ENCODE measurements at places on chromosomes 7 and 10. TPM values are rescaled to one million over a fixed set of nuclear protein-coding genes. Genes with fewer than 3 reads are reported as not detected.
A peak's percentile ranks its signal among the peaks of the same experiment; 100 is the strongest.

- no peak for DNase-seq
These were observed 222.4 kb downstream of the SORCS1 start for GRCh38 chr10:106942035-106942662.

- DNase-seq = no peak
These were observed 15.7 kb downstream of the SLC35B4 start for GRCh38 chr7:134300988-134301387.

- no peak for DNase-seq
These were observed 527.0 kb downstream of the NEBL start for GRCh38 chr10:20369863-20370736.

DNA sequence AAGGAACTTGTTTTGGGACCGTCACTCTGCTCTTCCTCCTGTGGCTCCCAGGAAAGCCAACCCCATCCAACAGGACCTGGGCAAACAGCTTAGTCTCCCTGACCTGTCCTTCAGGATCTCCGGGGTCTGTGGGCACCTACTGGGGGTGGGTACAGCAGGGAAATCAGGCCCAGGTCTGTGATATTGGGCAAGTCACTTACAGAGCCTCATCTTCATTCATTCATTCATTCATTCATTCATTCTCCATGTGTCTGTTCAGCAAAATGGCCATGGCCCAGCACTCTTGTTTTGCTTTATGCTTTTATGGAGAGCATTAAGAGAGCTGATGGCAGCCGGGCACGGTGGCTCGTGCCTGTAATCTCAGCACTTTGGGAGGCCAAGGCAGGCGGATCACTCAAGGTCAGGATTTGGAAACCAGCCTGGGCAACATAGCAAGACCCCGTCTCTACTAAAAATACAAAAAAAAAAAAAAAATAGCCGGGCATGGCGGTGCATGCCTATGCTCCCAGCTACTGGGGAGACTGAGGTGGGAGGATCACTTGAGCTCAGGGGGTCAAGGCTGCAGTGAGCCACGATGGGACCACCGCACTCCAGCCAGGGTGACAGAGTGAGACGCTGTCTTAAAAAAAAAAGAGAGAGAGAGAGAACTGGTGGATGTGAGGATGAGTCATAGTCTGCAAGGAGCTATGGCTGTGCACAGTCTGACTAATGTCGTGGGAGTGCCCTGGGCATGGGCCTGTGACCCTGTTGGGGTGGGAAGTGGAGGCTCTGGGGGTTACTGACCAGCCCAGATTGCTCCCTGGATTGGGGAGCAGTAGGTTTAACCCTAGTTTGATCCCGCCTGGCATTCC lies 54.3 kb downstream of the CLIP2 start:
- no peak for DNase-seq

- no peak for DNase-seq
These were observed 390.3 kb downstream of the GRID1 start for GRCh38 chr10:85976267-85976793.

DNA sequence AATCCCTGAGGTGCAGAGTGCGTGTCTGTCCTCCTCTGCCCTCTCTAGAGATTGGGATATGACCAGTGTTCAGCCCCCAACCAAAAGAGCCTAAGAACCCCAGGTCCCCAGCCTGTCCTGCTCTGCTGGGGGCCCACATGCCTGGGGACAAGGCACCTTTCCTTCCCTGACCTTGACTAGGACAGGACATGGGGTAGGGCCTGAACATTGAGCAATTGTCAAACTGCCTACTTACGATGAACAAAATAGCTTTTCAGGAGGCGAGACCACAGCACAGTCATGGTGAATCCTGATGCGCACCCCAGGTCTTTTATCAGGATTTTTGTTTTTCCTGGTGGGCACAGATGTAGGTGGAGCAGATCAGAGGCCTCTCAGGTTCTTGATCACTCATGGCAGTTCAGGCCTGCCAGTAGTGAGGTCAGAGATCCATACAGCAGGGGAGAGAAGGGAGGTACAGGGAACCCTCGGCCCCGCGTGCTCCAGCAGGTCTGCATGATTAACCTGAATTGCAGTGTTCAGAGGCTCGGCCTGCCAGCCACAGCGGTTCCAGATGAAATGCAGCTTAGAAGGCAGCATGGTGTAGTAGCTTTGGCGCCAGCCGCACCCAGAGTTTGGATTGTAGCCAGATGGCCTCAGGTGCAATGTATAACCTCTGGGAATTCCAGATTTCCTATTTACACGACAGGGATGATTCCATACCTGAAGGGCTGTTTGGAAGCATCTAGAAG lies 191.3 kb downstream of the CUX1 start:
- DNase-seq = no peak

DNA sequence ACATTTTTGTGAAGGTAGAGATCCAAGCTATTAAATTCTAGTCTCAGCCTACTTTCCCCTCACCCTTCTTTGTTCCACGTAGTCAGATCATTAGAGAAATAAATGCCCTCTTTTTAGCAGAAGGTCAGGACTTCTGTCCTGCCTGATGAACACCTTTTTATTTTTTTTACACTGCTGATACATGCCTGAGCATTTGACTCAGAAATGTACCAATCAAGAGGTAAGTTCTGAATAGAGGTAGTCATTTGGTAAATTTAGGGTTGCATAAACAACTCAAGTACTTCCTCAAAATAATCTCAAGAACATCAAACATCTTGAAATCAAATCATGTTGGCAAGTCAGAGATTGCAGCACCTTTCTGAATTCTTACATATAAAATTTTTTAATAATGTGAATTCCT lies 133.7 kb downstream of the MYO3A start:
- no peak for DNase-seq

DNA sequence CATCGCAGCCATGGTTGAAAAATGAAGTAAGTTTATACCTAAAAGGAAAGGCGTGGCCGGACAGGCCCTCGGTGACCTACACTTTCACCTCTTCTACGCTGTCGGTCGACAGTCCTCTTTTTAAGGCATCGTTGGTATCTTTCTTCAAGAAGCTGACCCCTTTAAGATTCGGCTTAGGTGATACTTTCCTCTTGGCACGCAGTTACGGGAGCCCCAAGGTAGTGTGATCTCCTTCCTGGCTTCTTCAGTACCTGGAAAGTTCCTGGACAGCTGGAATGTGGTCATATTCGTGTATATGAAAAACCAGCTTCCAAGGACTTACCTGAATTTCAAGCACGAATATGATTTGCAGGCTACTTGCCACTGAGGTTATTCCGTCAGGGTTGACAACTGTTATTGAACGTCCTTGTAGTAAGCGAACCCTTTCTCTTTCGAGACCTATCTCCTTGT lies 885 bp upstream of the SYPL1 start:
- no peak for DNase-seq

DNA sequence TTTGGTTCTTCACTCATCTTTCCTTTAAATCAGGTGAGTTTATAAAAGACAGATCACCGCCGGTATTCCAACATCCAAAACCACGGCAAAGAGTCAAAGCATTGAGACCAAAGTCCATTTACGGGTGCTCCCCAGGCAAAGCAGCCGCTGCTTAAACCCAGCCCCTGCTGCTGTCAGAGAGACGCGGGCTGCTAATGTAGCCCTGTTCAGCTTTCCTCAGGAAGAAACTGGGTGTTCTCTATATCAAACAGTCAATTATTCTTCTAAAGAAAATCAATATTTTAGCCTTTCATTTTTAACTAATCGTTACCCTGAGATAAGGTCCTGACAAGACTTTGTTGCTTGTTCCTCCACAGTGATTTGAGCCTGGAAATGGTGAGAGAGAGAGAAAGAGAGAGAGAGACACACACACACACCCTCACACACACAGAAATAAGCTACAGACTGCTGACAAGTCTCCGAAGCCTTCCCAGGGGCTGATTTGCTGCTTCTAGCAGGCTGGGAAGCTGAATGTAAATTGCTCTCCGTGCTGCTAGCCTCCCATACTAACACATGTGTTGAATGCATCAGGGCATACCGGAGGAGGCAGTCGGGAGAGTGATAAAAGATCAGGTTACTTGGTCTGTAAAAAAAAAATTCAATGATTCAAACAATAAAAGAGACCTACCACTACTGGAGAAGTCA lies 183.0 kb upstream of the ANK3 start:
- no peak for DNase-seq

DNA sequence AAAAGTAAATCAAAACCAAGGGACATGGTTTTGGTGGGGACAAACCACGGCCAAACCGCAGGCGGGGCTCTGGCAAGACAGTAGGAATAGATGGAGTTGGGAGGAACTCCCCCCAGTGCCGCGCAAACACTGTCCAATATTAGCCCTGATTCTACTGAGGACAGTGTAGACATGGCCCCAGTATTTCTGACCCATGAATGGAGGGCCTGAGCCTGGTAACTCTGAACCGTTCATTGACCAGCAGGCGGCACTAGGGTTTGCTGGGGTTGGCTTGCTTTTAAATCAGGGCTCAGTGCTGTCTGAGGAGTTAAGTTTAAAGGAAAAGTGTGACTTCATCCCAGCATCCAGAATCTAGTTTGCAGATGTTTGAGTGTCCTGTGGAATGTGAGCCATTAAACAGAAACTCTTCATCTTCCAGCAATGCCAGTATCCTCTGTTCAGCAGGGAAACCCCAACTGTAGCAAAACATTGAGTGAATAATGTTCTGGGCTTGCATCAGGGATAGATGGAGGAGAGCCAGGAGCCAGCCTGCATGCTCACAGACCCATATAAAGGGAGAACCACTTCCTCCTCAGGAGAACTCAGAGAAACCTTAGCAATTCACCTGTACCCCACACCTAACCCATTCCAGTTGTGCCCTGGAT lies 147.4 kb upstream of the PRSS58 start:
- no peak for DNase-seq

DNA sequence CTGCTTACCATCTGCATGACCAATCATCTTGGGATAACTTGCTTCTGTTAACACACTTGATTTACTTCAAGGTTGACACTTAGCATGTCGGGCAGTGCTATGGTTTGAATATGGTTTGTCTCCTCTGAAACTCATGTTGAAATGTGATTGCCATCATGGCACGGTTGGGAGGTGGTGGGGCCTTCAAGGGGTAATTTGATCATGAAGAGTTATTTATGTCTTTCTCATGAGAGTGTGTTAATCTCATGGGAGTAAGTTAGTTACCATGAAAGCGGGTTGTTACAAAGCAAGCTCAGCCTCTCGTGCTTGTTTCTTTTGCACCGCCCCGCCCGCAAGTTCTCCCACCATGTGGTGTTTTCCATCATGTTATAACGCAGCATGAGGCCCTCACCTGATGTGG lies 163.6 kb downstream of the DOCK4 start:
- no peak for DNase-seq

- DNase-seq = peak; percentile 59
These were observed 490.4 kb downstream of the DNAJB6 start for GRCh38 chr7:157827045-157827862.

- no peak for DNase-seq
These were observed 204.3 kb downstream of the RAPGEF5 start for GRCh38 chr7:22152690-22153089.

GRCh38 chr7:50983850-50984249 lies 201.2 kb upstream of the GRB10 start:
- DNase-seq = no peak

DNA sequence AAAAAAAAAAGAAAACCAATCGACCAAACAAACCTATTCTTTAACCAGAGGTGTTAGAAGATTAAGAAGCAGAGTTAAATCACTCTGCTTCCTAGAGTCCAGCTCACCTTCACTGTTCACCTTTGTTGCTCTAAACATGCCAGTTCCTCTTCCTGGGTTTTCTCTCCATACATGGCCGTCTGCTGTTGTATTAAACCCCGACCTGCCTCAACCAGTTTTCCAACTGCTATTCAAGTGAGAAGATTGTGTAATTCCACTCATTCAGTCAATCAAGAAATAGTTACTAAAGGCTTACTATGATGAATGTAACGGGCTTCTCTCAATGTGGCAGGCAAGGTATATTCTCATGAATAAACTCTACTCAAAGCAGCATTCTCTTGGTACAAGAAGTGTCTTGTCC lies 8.8 kb downstream of the AASS start:
- no peak for DNase-seq

DNA sequence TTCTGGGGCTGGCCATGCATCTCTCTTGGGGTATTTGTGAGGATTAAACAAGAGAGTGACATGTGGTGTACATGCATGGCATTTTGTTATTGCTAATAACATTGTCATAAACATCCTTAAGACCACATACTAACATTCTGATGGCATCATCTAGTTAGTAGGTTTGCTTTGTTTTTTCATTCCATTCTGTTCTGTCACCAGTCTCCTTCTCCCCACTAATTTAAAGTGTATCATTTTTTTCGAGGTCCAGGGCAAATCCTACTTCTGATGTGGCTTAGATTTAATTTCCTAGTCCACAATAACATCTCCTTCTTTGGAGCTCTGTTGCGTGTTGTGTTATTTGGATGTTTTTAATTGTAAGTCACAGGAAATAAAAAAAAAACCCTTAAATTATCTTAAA lies 248.1 kb downstream of the LRMDA start:
- no peak for DNase-seq

GRCh38 chr10:77643795-77644468 lies 6.3 kb upstream of the KCNMA1 start:
- DNase-seq = no peak

- no peak for DNase-seq
These were observed 2.4 kb upstream of the FGFR2 start for GRCh38 chr10:121600611-121601010.

DNA sequence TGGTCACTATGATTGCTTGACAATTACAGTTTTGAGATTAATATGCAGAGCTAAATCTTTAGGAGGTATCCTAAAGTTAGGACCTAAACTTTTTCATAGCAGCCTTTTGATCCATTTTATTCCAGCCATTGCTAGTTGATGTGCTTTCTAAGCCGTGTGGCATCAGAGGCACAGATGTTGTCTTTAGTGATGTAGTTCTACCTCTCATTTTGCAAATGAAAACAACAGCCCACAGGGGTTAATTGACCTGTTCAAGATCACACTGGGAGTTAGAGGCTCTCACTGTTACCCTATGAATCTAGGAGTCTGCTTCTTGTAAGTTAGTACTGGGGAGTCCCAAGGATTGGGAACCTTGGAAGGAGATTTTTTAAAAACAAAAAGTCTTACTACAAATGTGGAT lies 10.6 kb downstream of the AUTS2 start:
- no peak for DNase-seq

DNA sequence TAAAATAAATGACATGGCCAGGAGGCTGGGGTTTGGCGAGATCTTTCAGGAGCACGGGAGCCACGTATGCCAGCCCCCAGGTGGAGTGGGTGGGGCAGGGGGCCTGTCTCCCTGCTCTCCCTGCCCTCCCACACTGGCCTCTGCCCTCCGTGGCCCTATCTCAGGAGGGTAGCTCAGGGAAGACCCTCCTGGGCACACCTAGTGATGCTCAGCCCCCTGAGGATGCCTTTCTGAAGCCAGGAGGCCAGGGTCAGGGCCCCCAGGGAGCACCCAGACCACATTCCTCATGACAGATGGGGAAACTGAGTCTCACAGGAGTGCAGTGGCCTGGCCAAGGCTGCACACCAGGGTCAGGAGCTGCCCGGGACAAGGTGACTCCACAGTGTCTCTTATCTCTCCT lies 223.4 kb downstream of the ELFN1 start:
- no peak for DNase-seq

The ADRB1 gene
- 0.32 TPM for total RNA-seq

The C10orf67 gene
- total RNA-seq = not detected

The CHN2 gene
- 8.4 TPM for total RNA-seq

The OR2A5 gene
- not detected for total RNA-seq

Measured in posterior vena cava (tissue), 2 donors.